CD4-positive, alpha-beta memory T cell (primary cell): ENCODE measurements at places on chromosomes 2 and 18. TPM values are rescaled to one million over a fixed set of nuclear protein-coding genes. Genes with fewer than 3 reads are reported as not detected.
A peak's percentile ranks its signal among the peaks of the same experiment; 100 is the strongest.

COX7A2L gene
- total RNA-seq = 77.7 TPM

DNA sequence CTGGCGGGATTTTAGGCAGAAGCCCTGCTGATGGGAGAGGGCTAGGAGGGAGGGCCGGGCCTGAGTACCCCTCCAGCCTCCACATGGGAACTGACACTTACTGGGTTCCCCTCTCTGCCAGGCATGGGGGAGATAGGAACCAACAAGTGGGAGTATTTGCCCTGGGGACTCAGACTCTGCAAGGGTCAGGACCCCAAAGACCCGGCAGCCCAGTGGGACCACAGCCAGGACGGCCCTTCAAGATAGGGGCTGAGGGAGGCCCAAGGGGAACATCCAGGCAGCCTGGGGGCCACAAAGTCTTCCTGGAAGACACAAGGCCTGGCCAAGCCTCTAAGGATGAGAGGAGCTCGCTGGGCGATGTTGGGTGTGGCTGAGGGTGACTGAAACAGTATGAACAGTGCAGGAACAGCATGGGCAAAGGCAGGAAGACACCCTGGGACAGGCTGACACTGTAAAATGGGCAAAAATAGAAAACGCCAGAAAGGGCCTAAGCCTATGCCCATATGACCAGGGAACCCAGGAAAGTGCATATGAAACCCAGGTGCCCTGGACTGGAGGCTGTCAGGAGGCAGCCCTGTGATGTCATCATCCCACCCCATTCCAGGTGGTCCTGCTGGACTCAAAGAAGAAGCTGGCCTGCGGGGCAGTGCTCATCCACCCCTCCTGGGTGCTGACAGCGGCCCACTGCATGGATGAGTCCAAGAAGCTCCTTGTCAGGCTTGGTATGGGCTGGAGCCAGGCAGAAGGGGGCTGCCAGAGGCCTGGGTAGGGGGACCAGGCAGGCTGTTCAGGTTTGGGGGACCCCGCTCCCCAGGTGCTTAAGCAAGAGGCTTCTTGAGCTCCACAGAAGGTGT, 8.5 kb downstream of the PROC start:
- no peak for DNase-seq

GRCh38 chr2:95530734-95531133, 46.2 kb upstream of the TRIM43B start:
- DNase-seq = no peak

GRCh38 chr18:23057096-23057495, 78.2 kb upstream of the CABLES1 start:
- no peak for DNase-seq

GRCh38 chr2:112161431-112162145, 23.4 kb downstream of the FBLN7 start:
- DNase-seq = no peak

DNA sequence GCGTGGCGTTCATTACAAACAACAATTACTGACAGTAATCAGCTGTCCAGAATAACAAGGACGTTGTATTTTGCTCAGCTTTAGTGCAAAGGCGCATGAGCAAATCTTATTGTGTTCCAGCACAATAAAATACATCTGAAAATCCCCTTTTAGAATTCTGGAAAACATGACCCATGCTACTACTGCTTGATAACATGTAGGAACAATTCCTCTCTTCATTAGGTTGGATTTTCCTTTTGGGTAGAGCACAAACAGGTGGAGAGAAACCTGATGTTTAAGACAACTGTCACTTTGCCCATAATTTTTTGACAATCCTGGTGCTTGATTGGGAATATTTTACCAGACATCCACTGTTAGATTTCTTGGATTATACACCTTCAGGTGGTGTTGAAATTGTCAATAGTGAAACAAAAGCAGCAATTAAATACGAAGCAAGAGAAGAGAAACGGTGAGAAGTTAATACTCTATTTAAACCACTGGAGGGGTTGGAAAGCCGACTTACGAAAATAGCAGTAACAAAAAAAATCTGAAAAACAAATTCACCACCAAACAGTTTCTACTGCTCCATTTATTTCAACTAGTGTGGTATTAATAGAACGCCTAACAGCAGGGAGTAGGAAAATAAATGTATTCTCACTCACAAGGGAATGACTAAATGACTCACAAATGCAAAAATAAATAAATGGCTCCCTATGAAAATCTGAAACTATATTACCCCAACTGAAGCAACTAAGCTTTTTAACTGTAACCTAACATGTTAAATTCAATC, 102.7 kb downstream of the CPO start:
- no peak for DNase-seq

- peak; percentile 60 for DNase-seq
Observed at GRCh38 chr2:10048501-10049171, 5.3 kb downstream of the KLF11 start.

DNA sequence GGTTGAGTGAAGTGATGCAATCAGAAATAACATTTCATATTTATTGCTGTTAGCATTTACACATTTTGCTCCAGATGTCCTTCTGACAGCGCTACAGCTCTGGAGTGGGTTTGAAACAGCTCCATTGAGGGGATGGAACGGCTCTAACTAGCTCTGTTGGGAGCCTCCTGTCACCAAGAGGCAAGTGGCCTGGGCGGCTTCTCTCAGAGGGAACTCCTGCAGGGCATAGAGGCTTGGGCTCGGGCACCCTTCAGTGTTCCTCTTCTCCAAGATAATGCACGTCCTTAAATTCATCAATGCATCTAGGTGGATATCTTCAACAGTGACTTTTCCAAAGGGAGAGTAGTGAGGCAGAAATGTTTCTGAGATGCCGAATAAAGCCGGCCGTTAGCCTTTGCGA, 122.5 kb downstream of the CNTNAP5 start:
- DNase-seq = no peak

DNA sequence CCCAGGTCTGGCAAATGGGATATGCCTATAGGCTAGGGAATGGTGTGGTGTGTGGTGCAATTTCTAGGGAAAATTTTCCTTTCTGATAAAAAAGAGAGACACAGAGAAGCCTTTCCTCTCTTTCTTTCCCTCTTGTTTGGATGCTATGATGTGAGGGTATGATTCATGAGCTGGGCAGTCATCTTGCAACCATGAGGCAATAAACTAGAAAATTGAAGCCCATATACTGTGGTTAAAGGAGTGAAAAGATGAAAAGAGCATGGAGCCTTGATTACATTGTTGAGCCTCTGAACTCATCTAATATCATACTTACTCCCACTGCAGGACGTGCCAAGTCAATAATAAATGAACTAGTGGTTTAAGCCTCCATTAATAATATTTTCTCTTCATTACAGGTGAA, 215.6 kb downstream of the HAUS1 start:
- no peak for DNase-seq

CSRNP3 gene
- not detected for total RNA-seq

DNA sequence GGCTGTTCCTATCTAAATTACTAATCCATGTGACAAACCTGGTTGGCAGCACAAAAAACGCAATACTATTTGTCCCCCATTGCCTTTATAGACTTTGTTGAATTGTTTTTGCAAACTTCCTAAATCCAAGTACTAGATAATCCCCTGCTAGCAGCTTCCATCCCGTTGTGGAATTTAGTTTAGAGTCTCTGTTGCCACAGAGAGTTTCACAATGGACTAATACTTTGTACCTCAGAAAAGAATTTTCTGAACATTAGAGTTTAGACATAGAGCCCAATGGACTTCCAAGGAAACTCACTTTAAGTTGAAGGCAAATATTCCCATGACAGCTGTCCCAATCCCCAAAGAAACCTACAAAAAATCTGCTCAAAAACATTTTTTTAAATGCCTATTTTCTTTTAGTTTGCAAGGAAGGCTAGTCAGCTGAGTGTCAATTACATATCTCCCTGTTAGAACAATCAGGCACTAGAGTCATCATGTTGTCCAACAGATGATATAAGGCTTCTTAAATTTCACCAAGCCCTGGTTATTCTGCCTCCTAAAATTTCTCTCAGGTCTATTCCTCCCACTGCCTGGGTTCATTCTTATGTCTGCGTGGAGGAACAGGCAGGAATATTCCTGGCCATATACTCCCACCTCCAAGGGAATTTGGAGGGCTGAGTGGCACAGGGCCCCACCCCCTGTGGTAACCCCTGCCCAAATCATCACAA, 27.2 kb downstream of the RNF152 start:
- DNase-seq = no peak

DNA sequence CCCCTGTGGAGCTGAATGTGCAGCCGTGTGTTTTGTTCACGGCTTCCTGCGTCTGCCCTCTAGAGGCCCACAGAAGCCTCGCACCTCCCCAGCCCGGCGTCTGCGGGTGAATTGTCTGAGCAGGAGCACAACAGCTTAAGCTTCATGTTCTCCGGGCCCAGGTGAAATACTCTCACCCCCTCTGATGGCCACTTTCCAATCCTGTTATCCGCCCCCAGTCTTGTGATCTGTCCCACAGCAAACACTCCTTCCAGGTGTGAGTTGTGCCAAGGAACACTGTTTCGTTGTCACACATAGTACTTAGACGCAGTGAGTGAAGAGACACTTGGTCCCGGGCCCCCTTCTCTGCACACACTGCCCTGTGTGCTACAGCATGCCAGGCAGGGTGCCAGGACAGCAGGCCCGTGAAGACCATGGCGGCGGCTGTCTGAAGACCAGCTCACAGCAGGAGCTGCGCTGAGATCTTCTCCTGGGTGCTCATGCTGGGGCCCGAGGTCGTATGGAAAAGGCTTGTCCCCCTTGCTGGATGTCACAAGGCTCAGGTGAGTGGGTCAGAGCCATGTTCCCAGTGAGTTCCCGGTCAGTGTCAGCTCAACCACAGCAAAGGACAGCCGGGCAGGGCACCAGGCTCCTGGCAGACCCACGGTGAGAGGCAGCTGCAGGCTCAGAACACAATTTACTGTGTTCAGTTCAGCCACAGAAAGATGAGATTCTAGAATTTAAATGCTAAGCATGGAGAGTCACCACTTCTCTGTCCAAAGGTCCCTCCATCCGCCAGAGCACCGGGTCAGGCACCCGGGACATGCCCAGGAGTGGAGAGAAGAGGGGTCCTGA, 6.8 kb upstream of the PXDN start:
- DNase-seq = peak; percentile 19

- no peak for DNase-seq
Observed at GRCh38 chr2:37568565-37568964, 102.9 kb downstream of the CDC42EP3 start.

DNA sequence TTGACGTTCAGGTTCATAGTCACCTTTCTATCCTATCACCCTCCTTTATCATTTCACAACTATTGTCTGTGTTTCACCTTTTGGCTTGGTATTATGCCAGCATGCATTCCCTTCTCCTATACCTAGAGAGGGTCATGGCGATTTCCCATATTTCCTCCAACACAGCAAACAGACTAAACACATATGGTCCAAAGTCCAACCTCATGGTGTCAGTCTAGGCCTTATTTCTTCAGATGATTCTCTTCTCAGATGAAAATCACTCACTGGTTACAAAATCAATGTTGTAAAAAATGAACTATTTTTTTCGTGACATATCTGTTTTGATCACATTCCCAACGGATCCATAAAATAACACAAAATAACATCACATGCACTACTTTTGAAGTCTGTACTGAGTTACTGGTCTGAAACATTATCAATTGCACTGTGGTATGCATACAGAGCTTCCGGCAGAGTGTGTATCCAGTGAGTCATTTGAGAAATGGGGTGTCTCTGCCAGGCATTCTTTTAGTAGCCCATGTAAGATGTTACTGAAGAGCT, 204.8 kb upstream of the GALNT5 start:
- DNase-seq = no peak

LBX2 gene
- total RNA-seq = 0.30 TPM

DNA sequence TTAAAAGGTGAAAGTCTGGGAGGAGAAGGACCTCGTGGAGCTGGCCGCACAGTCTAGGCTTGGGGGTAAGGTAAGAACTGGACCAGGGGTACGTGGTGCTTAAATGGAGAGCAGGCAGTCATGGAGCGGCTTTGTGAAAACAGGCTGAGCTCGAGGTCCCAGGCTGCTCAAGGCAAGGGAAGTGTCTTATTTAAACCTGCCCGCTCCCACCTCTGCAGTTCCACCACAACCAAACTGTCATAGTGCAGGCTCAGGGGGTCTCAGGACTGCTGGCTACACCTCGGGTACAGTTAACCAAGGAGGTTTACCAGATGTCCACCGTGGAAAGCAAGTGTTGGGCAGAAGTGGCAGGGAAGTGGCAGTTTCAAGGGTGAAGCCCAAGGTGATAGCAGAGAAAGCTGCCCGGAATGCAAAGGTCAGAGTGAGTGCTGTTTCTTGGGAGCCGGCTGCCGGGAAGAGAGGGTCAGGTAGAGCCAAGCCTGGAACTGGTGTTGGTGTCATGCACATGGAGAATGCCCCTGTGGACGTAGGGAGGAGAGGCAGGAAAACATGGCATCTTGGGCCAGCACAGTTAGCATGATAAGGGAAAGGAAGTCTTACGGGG, 203.3 kb downstream of the GBX2 start:
- DNase-seq = no peak

- DNase-seq = no peak
Observed at GRCh38 chr2:16832910-16833309, 167.3 kb upstream of the CYRIA start.

RBKS gene
- total RNA-seq = 1.7 TPM

DNA sequence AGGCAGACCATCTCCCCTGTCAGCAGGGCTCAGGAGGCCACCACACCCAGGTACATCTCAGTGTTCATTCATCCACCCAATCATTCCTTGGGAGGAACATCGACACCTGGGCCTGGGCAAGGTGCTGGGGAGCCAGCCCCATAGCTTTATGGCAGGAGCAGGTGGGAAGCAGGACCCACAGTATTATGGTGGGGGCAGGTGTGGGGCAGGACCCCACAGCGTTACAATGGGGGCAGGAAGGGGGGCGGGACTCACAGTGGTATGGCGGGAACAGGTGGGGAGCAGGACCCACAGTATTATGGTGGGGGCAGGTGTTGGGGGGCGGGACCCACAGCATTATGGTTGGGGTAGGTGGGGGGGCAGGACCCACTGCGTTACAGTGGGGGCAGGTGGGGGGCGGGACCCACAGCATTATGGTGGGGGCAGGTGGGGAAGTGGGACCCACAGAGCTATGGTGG, 128.9 kb upstream of the HS6ST1 start:
- DNase-seq = no peak
